Liver (tissue), 10 donors: ENCODE measurements at places on chromosomes 4 and X.
A peak's percentile ranks its signal among the peaks of the same experiment; 100 is the strongest.

DNA sequence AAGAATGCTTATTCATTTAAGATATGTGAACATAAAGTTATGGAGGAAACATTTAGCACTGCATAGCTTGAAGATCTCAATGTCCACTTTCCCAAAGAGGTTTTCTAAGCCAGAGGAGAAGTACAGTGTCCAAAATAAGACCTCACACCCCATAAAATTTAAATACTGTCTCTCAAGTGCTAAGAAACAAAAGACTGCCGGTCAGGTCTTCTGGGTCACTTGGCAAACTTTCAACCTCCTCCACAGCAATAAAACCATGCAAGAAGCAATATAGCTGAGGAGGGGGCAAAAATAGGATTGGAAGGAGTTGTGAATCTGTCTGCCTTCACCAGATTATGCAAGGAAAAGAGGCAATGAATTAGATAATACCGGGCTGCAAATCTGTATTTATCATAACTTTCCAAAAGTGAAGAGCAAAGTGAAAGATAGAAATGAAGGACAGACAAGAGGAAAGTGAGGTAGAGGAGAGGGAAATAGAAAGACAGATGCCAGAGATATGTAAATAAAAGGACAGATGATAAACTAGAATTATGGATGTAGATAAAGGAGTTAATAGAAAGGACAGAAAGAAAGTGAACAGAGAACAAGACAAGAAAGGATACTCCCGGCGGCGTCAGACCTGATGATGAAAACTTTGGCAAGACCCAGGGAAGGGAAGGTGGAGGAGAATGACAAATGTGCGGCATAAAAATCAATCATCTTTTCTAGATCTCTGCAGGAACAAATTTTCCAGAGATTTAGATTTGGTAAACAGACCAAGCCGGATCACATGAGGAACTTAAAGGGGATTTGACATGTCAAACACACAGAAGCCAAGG is 152.7 kb upstream of the FAM241A start:
- DNase-seq: no peak

GRCh38 chrX:47030339-47030738 is 47.9 kb upstream of the RGN start:
- no peak for DNase-seq

DNA sequence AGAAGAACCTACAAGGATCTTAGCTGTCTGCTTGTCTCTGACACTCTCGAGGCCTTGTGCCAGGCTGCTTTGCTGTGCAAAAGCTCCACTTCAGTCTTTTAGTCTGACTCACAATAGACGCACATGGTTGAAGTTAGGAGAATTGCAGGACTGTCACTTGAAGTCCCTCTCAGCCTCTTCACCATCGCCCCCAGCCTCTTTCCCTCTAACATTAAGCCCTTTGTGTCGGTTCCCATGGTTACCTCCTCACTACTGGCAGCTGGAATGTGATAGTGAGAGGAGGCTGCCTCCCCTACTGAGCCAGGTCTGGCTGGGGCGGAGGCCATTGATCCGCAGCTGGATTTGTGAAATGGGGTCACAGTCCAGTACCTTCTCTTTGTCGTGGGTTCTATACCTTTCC is 201.8 kb downstream of the SOWAHB start:
- no peak for DNase-seq

- no peak for DNase-seq
These were observed 58.5 kb downstream of the TENM3 start for GRCh38 chr4:182301736-182302135.

- no peak for DNase-seq
These were observed 67.8 kb downstream of the FAM133A start for GRCh38 chrX:93741811-93742210.

DNA sequence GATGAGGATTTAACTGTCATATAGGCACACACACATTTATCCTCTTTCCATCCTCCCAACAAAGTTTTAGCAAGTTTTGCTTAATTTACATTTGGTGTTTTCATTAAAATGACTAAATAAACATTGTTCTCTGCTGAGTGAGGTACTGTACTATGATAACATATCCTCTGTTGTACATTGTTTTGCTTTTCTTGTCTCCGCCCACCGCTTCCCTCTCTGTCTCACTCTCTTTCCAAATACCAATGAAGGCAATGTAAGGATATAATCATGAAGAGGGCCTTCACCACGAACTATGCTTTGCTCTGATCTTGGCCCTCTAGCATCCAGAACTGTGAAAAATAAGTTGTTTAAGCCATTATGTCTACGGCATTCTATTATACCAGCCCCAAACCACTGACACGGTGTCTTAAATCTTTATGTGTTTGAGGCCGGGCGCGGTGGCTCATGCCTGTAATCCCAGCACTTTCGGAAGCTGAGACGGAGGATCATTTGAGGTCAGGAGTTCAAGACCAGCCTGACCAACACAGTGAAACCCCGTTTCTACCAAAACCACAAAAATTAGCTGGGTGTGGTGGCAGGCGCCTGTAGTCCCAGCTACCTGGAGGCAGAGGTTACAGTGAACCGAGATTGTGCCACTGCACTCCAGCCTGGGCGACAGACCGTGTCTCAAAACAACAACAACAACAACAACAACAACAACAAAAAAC is 65.3 kb downstream of the HPRT1 start:
- no peak for DNase-seq

DNA sequence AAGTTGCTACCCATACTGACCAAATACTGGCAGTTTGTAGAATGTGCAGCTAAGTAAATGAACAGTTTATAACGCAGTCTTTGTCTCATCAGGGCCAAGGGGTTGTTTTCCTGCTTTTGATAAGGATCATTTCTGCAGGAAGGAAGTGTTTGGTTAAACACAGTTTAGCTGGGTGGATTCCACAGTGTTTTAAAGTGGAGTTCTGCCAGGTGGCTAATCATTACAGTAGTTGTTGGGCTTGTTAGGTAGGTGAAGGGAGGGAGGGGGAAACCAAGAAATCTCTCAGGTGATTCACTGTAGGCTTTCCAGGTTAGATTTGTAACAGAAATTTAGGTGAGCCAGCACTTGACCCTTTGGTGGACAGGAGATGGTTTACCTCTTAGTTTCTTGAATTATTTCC is 58.1 kb downstream of the FNIP2 start:
- DNase-seq: no peak

- no peak for DNase-seq
These were observed 15.9 kb downstream of the TMEM165 start for GRCh38 chr4:55411621-55412020.

DNA sequence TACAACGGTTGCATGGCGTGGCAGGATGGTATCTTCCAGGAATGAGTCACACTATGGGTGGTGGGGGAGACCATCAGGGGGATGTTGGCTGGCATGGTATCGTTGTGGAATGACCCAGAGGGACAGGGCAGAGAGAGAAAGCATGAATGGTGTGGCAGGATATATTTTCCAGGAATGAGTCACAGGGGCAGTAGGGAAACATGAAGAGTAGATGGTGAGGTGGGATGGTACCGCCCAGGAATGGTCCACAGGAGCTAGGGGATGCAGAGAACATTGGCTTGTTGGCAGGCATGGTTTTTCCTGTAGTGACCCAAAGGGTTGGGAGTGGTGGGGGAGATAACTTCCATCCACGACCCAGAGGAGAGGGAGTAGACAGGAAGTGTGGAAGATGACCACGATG is 62.4 kb downstream of the MAOA start:
- no peak for DNase-seq

GRCh38 chr4:71441186-71442169 is 102.7 kb downstream of the SLC4A4 start:
- no peak for DNase-seq

GRCh38 chr4:3343358-3343757 is 50.5 kb downstream of the RGS12 start:
- no peak for DNase-seq

DNA sequence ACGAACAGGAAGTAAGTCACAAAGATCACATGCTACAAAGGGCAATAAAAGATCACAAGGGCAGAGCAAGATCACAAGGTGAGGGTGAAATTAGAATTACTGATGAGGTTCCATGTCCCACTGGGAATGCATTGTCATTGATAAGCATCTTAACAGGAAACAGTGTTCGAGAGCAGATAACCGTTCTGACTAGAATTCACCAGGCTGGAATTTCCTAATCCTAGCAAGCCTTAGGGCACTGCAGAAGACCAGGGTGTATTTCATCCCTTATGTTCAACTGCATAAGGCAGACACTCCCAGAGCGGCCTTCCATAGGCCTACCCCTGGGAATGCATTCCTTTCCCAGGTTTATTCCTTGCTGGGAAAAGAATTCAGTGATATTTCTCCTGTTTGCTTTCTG is 980.6 kb upstream of the LCORL start:
- no peak for DNase-seq

- DNase-seq: no peak
These were observed 137.6 kb downstream of the SCLT1 start for GRCh38 chr4:128955751-128956150.

- DNase-seq: no peak
These were observed 320.5 kb upstream of the EMCN start for GRCh38 chr4:100838286-100838685.

- DNase-seq: no peak
These were observed 162.9 kb upstream of the NOCT start for GRCh38 chr4:138852681-138853080.

DNA sequence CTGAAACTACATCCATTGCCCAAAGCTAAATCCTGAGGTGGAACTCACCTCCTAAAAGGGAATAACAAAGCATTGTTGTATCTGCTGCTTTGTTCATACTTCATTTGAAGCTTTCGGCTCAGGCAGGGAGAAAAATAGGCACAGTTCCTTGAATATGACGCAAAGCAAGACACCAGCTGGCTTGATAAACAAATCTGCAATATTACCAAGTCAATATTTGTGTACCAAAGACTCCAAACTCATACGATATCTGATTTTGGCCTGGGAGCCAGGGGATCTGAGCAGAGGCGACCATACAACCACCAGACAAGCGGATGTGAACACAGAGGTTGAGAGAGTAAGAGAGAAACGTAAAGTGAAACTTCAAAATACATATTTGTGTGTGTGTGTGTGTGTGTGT is 34.8 kb upstream of the RAP1GDS1 start:
- no peak for DNase-seq

DNA sequence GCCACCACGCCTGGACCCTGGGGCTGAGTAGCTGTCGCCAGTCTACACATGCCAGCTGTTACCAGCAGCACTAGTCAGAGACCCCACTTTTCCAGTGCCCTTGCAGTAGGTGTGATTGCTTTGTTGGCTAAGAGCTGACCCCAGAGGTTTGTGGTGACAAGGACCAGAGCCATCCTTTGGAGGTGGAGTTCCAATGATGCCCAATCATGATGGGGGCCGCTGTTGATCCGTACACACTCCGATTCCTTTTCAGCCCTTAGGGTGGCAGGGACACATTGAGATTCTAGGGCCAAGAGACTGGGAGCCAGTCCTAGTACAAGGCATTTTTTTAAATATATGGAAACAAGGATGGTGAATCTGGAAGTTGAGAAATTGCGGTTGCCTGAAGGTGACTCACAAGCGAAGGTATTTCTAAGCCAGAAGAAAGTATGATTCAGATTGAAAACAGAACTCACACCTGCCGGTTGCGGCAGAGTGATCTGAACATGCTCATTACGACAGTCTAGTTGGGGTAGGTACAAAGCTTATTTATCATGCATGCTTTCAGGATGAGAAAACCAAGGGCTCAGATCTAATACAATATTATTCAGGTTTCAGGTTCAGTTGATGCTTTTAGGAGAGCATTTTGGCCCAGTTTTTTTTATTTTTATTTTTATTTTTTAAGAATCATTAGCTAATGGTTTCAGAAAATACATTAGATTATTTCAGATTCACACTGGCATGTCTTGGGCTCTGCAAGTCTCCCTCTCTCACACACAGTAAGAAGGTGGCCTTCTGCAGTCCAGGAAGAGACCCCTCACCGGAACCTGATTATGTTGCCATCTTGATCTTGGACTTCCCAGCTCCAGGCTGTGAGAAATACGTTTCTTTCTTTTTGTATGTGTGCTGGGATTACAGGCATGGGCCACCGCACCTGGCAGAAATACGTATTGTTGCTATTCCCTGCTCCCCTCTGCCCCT is 43.4 kb downstream of the SHROOM2 start:
- no peak for DNase-seq

- DNase-seq: peak; percentile 35
These were observed at the start of gene PNMA3 for GRCh38 chrX:153055871-153056749. Gene PNMA3 (plus strand): TSS chrX:153056470. CDS start chrX:153057056, 586 bp downstream.

GRCh38 chr4:36133658-36134057 is 110.7 kb downstream of the ARAP2 start:
- DNase-seq: no peak

- DNase-seq: no peak
These were observed 69.8 kb upstream of the CAPN6 start for GRCh38 chrX:111340054-111340453.

GRCh38 chr4:181853881-181854511 is 389.2 kb upstream of the TENM3 start:
- no peak for DNase-seq

- DNase-seq: no peak
These were observed 2.4 kb downstream of the FAM13A start for GRCh38 chr4:89054627-89055026.
